ENCODE measurements at places on chromosomes 3 and 15.
A peak's percentile ranks its signal among the peaks of the same experiment; 100 is the strongest.

- no peak for DNase-seq
Observed at GRCh38 chr3:126998320-126998719, 15.4 kb downstream of the PLXNA1 start.

- DNase-seq = no peak
Observed at GRCh38 chr3:33886015-33886414, 87.6 kb downstream of the PDCD6IP start.

GRCh38 chr3:122564155-122564912 lies at the start of the genes DTX3L and PARP9:
DTX3L (plus strand) TSS chr3:122564338; CDS start chr3:122564427, 89 bp downstream.
PARP9 (minus strand) TSS chr3:122564300; CDS start chr3:122559620, 4,680 bp downstream.
- peak; percentile 75 for DNase-seq

DNA sequence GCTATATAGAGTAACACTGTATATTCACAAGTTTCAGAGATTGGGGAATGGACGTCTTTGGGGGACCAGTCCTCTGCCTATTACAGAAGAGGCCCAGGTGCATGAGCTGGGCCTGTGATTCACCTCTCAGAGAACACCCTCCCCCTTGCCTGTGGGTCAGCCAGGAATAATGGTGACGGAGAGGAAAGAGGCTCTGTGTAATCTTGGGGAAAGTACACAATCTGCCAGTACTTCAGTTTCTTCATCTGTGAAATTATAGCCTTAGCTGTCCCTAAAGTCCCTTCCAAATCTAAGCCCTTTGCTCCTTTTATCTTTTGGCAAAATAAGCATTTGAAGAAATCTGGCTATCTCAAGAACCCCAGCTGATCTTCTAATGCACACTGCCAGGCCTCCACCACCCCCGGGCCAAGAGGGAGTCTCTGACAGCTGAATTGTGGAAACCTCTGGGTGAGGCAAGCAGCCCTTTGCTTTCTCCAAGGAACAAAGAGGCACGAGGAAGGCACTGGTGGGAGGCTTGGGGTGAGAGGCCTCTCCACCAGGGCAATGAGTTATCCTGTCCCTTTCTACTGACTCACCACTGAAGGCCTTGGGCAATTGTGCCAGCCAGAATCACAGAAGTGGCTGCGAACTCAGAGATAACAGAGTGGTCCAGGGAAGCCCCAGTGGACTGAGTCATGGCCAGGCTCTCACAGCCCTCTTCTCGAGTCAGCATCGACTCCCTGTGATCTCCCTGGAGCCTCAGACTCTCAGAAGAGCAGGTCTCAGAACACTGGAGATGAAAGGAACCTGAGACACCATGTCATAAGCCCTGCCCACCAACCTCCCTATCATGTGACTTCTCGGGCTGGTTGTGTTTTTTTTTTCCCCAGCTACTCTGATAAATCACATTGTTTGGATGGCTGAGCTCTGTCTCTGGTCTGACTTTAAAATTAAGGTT lies 31.8 kb downstream of the CCNL1 start:
- DNase-seq = no peak

DNA sequence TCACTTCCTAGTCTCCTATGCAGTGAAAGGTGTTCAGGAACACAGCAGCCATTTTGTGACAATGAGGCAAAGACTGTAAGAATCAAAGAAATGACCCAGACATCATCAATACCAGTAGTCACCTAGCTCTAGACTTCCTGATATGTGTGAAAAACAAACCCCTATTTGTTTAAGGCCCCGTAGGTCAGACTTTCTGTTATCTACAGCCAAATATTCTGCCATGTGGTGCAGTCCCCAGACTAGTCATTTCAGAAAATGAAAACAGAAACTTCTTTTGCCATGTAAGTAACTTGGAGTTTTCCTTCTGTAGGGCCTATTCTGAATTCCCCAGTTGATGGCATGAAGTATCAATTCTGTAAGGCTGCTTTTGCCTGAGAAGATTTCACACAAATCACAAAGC lies 181.7 kb upstream of the SNTN start:
- no peak for DNase-seq
